HS-5 (cell line): ENCODE measurements at places on chromosomes 5 and 9.

GRCh38 chr9:133835262-133835901 lies 97.2 kb upstream of the SARDH start:
- no peak for DNase-seq

DNA sequence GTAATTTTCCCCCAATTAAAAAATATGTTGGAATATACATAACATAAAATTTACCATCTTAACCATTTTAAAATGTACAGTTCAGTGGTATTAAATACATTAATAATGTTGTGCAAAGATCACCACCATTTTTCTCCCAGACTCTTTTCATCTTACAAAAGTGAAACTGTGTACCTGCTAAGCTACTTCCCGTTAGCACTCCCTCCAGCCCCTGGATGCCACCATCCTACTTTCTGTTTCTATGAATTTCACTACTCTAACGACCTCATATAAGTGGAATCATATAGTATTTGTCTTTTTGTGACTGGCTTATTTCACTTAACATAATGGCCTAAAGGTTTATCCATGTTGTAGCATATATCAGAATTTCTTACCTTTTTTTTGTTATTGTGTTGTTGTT lies 112.9 kb downstream of the HSPA4 start:
- no peak for DNase-seq

DNA sequence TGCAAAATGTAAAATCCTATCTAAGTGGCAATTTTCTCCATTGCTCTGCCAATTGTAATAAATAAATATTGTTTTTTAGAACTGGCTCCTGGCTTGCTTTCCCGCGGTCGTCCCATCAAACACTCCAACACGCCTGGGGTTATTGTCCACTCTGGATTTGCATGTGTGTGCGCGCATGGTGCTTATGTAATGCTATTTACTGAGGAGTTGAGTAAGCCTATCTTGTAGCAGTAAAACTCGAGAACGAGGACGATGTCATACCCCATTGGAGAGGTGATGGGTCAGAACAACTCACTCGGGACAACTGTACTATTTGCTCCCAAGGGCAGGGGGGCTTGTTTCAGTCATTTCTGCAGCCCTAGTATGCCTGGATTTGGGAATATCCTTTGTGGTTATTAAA lies 220.9 kb downstream of the PAX5 start:
- no peak for DNase-seq

GRCh38 chr5:86885489-86886230 lies 267.9 kb downstream of the COX7C start:
- no peak for DNase-seq

GRCh38 chr9:82436475-82436874 lies 447.9 kb downstream of the SPATA31D1 start:
- DNase-seq, result no peak

- no peak for DNase-seq
Observed at GRCh38 chr5:31289429-31289828, 95.9 kb downstream of the CDH6 start.

GRCh38 chr5:24163091-24163490 lies 481.7 kb downstream of the CDH10 start:
- DNase-seq, result peak; percentile 85

DNA sequence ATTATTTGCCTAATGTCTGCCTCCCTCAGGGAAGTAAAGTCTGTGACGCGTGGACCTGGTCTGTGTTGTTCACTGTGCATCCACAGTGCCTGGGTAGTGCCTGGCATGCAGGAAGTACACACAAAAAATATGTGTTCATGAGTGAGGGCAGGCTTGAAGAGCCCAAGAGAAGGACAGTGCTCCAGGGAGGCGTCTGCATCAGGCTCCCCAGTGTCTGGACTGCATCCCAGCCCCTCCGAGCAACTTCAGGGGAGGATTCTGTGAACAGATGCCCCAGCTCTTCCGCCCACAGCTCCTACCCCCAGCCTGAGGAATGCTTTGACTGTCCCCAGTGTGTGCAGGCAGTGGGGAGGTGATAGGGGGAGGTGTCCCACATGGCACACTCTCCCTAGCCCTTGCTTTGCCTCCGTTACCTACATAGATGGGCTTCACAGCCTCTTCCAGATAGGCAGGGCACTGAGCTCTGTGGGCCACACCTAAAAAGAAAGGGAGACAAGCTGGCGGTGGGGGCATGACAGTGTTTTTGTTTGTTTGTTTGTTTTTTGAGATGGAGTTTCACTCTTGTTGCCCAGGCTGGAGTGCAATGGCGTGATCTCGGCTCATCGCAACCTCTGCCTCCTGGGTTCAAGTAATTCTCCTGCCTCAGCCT lies 25.4 kb downstream of the IRF1 start:
- no peak for DNase-seq

GRCh38 chr9:79383096-79383495 lies 188.7 kb upstream of the TLE4 start:
- no peak for DNase-seq

- DNase-seq, result no peak
Observed at GRCh38 chr9:78150312-78150982, 85.4 kb upstream of the CEP78 start.

DNA sequence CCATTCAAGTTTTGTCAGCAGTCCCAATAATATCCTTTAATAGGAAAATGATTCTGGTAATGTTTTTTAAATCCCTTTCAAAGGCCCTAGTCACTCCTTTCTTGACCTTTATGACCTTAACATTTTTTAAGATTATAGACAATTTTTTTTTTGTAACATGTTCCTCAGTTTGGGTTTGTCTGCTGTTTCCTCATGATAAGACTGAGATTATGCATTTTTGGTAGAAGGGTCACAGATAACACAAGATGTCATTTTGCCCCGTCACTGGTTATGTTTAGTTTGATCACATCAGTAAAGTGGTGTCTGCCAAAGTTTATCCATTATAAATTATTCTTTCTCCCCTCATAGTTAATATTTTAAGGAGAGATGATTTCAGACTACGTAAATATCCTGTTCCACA lies 16.0 kb upstream of the PTPDC1 start:
- DNase-seq, result no peak

DNA sequence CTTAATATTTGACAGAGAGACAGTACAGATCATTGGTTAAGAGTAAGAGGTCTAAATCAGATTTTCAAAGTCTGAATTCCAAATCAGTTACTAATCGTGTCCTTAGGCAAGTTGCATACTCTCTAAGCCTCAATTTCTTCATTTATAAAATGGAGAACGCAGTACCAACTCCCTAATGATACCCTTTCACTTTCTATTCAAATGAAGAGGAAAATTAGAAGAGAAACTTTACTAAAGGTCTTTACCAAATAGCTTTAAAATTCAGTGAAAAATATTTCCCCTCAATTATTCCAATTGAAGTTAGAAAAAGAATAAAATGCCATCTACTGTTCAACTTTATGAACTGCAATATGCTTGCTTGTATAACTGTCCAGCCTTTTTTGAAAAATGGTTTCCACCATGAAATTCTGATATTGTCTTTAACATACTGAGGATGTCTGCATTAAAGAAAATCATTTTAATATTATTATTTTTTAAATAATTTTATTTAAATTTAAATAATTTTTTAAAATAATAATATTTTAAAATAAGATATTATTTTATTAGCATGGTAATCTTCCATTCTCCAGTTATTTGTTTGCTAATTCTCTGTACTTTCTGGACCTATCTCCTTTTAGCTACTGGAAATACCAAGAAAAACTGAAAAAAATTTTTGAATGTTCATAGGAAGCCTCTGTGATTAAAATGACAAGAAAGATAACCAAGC lies 36.0 kb downstream of the POC5 start:
- peak; percentile 34 for DNase-seq

- peak; percentile 56 for DNase-seq
Observed at GRCh38 chr5:139635606-139636206, 12.4 kb upstream of the CXXC5 start.

GRCh38 chr9:96615411-96615810 lies 4.2 kb downstream of the CDC14B start:
- DNase-seq, result no peak

DNA sequence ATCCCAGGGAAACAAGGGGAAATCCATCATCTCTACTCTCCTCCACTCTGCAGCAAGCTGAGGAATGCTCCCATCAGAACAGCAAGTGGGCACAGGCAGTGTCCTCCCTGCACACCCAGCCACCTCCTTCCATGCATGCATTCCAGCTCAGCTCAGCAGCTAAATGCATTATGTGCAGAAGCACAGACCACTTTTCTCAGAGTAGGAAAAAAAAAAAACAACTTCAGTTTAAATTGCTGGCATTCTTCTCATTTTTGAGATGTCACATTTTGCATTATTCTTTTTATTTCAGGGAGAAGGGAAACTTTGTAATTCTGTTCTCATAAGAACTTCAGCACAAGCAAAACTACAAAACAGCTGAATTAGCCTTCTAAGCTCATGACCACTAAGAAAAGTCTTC lies 312.2 kb downstream of the SEMA5A start:
- DNase-seq, result no peak

DNA sequence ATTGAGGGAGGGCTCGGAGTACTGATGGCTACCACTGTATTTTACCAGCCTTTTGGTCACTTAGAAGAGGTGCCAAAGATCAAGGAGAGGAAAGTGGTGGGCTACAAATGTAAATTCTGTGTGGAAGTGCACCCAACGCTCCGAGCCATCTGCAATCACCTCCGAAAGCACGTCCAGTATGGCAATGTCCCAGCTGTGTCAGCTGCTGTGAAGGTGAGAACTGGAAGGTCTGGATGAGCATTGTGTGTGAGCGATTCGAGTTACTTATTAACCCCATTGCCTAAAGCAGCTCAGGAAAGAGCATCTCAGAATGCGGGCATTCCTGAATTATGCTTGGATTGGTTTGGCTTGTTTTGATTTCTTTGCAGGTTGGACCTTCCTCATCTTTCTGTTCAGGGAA lies 67.5 kb downstream of the ZNF462 start:
- DNase-seq, result no peak

DNA sequence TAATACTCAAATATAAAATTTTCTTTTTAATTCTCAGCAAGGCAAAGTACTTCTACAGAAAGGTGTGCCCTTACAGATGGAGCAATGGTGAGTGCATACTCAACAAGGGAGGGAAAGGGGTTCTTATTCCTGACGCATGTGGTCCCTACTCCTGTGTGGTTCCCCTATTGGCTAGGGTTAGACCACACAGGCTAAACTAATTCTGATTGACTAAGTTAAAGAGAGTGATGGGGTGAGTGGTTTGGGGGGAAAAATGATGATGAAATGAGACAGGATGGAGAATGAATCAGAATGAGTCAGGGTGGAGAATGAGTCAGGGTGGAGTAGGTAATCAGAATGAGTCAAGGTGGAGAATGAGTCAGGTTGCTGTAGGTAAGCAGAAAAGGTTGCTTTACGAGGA lies 22.9 kb upstream of the HMGCS1 start:
- no peak for DNase-seq

- no peak for DNase-seq
Observed at GRCh38 chr5:7078901-7079300, 317.0 kb upstream of the ADCY2 start.

DNA sequence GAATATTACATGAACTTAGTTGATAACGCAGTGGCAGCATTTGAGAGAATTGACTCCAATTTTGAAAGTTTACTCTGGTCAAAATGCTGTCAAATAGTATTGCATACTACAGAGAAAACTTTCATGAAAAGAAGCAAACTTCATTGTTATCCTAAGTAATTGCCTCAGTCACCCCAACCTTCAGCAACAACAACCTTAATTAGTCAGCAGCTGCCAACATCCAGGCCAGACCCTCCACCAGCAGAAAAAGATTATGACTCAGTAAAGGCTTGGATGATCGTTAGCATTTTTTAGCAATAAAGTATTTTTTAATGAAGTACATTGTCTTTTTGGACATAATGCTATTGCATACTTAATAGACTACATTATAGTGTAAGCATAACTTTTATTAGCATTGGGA lies 40.8 kb upstream of the SPDL1 start:
- DNase-seq, result no peak

DNA sequence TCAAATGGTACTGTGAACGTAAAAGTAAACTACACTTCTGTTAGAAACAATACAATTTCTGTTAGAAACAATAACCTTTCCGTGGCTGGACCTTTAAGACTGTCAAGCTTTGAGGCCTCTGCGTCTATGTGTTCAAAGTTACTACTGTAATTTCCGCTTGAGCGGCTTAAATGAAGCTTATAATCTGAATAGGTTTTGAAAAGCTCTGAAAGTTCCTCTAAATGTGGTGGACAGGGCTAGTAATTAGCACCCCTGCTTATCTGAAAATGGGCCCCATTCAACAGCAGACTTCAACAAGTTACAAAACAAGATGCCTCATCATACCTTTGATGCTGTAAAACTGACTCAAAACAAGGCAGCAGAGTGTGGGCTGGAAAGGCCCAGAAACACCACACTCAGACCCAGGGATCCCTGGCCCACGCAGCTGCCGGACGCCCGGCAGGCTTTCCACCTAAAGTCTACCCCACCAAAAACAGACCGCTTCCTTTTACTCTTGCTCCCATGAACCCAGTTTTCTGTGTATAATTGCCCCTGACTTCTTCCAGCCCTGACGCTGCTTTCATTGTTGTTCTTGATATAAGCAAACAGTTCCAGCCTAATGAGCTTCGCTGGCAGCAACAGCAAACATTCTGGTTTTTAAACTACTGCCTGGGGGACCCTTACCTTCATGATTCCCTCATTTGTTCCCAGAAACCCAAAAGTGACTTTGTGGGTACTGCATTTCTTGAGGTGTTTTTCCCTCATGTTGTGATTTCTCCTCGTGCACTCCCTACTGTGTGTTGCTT lies 66.7 kb downstream of the TLE1 start:
- no peak for DNase-seq

GRCh38 chr5:8953016-8953415 lies 592.9 kb downstream of the SEMA5A start:
- DNase-seq, result no peak

- no peak for DNase-seq
Observed at GRCh38 chr5:16178745-16179372, 732 bp downstream of the MARCHF11 start.

GRCh38 chr9:36187414-36187813 lies 3.3 kb upstream of the CLTA start:
- peak; percentile 66 for DNase-seq

- DNase-seq, result no peak
Observed at GRCh38 chr9:109990541-109990940, 210.5 kb downstream of the PALM2AKAP2 start.

GRCh38 chr9:134521817-134522501 lies 119.6 kb upstream of the COL5A1 start:
- no peak for DNase-seq

GRCh38 chr9:97319395-97319794 lies 11.9 kb downstream of the CCDC180 start:
- no peak for DNase-seq

GRCh38 chr5:145637396-145637795 lies 197.7 kb downstream of the PRELID2 start:
- DNase-seq, result no peak

DNA sequence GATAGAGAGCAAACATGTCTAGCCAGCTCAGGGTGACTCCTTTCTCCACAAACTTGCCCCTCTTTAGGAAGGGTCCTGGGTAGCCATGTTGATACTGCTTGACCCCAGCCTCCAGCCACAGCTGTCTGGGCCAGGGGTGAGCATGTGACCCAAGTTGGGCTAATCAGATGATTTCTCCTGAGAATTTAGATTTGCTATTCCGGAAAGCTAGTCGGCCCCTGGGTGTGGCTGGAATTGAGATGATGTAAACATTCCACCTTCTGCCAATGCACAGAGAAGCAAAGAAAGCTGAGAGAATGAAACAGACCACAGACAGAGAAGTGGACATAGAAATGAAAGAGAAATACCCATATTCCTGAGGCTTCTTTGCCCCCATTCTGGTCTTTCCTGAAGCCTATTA lies 17.8 kb upstream of the B4GALT1 start:
- no peak for DNase-seq
